ENCODE measurements at places on chromosomes 7 and 10.

GRCh38 chr7:75950111-75950681 is 35.2 kb downstream of the POR start:
- DNase-seq = no peak

DNA sequence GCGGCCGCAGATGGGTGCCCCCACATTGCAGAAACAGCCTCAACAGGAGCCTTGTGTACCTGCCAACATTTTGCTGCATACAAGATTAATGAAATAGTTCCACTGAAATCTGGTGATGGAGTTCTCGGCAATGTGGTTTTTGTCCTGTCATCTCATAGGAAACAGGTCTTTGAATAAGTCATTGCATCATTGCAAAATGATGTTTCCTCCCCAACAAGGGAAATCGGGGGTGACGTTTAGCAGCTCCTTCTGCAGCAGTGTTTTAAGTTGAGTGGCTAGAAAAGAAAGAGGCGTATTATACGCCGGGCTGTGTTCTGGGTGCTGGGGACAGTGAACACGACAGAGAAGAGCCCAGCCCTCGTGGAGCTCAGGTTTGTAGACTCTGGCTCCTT is 177.0 kb downstream of the PRKAG2 start:
- DNase-seq = no peak

GRCh38 chr10:66265398-66265797 is 660.4 kb upstream of the LRRTM3 start:
- DNase-seq = no peak

GRCh38 chr7:113797420-113798010 is 121.3 kb downstream of the PPP1R3A start:
- no peak for DNase-seq

- no peak for DNase-seq
These were observed 60.3 kb upstream of the PLXNA4 start for GRCh38 chr7:132636581-132636980.
